ENCODE measurements at places on chromosomes 4 and X. TPM values are rescaled to one million over a fixed set of nuclear protein-coding genes. Genes with fewer than 3 reads are reported as not detected.

Gene GPRASP1
- total RNA-seq: 0.95 TPM

Gene GRIPAP1
- total RNA-seq: 30.2 TPM

Gene RGN
- total RNA-seq: 0.50 TPM

Gene DRD5
- total RNA-seq: not detected

Gene LRAT
- total RNA-seq: not detected

DNA sequence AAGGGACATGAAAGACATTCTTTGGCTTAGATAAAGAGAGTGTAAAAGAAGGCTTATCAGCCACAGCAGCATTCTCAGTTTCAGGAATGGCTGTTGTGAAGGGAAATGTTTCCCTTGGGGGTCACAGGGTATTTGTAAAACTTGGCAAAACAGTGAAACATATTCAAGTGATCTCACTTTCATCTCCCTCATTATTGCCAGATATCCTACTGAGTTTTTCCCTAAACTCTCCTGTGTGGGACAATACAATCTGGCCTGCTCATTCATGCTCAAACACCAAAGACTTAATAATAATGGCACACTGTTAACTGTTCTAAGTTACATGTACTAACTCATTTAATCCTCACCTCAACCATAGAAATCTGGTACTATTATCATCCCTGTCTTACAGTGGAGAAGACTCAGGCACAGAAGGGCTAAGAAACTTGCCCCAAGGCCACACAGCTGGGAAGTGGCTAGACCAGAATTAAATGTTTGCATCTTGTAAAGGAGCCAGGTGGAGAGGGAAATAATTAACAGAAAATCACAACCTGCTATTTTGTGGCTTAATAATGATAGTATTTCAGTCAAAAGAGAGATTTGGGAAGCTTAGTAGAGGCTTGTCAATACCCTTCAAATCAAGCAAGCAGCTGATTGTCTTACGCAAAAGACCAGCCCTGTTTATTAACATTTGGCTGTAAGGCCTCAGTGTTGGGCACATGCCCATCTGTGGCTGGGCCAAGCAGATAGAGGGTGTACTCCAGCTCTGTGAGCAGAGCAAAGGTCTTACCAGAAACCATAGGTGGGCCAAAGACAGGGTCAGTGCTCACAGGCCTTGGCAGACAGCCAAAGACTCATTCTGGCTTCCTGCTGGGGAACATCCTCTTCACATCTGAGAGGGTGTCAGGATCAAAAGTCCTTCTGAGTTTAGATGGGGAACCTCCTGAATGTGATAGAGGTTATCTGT, 17.3 kb downstream of the SMPX start:
- no peak for DNase-seq

DNA sequence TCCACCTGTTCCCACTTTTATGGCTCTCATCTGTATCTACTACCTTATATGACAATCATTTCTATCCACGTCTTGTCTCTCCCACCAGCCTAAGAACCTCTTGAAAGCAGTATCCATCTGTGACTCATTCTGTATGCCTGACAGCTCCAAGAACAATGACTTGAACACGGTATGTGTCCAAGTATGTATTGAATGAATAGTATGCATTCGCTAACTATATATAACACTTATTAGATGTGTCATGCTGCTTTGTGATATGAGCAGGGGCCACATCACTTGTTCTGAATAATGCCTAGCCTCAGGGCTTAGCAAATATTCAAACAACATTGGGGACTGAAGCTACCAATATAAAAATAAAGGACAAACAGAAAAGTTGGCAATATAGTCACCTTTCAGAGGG, 4.9 kb downstream of the OPHN1 start:
- DNase-seq: peak; percentile 67

- DNase-seq: peak; percentile 68
Observed at GRCh38 chr4:2041239-2042130, 17.6 kb upstream of the NAT8L start.

GRCh38 chrX:109373468-109373867, 108.4 kb downstream of the GUCY2F start:
- DNase-seq: no peak

Measured in HFFc6 (cell line).